ENCODE measurements at places on chromosomes 12 and 14.

DNA sequence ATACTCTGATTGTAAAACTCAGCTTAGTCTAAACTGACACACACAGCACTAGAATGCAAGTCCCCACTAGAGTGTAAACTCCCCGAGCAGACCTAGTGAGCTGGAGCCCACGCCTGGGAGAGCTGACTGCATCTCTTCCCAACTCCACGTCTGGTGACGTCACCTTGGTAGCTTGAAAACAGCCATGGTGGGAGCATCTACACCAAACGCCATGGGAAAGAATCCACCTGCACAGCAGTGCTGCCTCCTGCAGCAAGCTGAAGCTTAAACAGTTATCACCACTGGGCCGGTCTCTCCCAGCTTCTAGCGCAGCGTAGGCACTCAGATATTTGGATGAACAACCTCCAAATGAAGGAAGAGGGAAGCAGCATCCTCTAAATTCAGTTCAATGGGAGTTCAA is 4.3 kb upstream of the PAPLN start:
- DNase-seq: no peak

DNA sequence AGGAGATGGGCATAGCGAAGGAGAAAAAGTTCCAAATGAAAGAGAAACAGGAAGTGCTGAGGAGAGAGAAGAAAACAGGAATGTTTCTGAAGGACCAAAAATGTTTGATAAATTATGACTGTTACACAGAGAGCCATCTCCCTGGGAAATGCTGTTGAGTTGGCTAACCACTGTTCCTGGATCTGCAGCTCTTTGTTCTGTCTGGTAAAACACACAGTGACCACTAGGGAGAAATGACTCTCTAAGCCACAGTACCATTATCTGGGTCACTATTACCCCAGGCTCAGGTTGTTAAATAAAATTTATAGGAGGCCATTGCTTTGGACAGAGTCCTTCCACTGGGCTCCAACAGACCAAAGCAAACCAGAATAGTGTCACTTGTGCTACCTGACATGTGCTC is 219.3 kb downstream of the CRADD start:
- peak; percentile 12 for DNase-seq

- no peak for DNase-seq
Observed at GRCh38 chr12:21731144-21731543, 43.4 kb downstream of the KCNJ8 start.

DNA sequence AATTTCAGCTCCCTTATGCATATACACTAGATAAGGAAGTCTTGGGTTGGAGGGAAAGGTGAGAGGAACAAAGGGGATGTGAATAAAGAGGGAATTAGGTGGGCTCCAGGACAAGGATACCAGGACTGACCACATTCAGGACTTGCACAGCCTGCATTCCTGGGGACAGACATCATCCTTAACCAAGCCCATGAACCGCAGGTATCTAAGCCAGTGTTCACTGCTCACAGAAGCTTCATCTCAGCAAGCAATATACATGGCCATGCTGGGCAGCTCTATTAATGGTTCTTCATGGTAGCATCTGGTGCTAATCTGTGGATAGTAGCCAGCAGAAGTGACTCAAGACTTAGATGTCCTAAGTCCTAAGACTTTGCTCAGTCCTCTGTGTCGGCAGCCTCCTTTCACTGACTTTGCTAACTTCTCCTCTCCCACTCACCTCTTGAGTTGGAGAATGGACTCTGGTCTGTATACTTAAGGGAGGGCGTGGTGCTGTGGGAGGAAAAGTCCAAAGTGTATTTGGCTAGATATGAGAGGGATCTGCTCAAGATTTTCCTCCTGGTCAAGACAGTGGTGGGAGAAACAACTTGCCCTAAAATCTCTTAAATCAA is 136.1 kb downstream of the ASCL1 start:
- no peak for DNase-seq

DNA sequence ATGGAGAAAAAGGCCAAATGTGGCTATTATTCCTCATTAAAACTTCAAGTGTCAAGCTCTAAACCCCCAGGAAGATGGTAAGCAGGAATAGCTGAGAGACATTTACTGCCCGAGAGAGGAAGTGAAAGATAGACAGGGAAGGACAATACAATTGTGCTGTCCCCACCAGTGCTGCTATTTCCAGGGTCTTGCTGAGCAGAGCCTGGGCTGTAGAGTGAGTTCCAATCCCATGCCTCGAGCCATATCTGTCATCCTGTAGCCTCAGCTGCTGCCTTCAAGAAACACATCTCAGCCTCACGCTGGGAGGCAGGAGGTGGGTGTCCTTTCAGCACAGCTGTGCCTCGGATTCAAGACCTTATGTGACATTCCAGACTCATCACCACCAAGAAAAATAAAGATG is 114.0 kb downstream of the RPAP3 start:
- no peak for DNase-seq

DNA sequence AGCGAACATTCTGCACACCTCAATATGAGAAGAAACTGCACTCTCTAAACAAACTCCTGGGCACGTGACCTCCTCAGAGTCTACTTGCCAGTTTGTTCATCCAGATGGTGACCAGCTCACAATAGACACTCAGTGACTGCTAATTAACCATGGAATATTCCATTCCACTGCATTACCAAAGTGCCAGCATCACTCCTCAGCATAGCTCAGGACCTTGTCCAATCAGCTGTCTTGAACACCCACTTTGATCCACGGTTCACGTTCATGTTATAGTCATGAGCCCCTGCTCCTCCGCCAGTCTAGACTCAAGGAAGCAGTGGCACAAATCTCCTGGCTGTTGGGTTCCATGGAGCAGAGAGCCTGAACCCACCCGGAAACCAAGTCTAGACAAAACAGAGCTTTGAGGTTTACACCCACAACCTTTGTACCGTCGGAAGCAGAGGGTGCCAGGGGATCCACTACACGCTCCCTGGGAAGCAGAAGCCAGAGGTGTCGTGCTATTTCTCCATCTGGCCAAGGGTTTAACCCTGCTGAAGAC is 285.3 kb downstream of the ZFP36L1 start:
- DNase-seq: no peak

GRCh38 chr12:14540801-14541462 is 26.8 kb downstream of the PLBD1 start:
- no peak for DNase-seq

GRCh38 chr14:83977583-83977982 is 1552.4 kb upstream of the FLRT2 start:
- DNase-seq: no peak

GRCh38 chr12:56462565-56462964 is 5.8 kb upstream of the SPRYD4 start:
- no peak for DNase-seq

DNA sequence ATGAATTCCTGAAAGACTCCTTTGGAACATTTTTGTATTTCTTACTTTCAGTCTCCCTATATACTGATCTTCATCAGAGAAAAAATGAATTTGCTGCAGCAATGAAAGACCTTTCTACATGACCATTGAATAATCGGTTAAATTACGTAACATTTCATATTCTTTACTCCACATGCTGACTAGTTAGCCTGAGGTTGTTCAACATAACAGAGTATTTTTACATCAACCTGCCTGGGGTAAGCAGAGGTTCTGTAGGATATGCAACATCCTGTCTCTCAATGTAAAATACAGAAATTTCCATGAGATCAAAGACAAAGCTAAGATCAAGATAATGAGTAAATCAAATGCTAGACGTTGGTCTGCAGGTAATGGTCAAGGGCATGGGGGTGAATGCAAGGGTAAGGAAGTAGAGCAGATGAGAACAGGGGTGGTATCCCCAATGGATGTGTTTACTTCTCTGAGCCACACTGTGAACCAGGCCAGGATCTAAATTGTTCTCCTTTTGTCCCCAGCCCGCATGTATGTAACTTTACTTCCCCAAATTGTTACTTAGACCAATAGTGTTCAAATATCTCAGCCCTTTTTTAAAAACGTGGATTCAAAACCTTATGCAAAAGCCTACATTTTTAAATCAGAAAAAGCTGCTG is 45.4 kb downstream of the DUSP6 start:
- no peak for DNase-seq

GRCh38 chr14:93032421-93032936 is 83.2 kb downstream of the ITPK1 start:
- DNase-seq: peak; percentile 58

DNA sequence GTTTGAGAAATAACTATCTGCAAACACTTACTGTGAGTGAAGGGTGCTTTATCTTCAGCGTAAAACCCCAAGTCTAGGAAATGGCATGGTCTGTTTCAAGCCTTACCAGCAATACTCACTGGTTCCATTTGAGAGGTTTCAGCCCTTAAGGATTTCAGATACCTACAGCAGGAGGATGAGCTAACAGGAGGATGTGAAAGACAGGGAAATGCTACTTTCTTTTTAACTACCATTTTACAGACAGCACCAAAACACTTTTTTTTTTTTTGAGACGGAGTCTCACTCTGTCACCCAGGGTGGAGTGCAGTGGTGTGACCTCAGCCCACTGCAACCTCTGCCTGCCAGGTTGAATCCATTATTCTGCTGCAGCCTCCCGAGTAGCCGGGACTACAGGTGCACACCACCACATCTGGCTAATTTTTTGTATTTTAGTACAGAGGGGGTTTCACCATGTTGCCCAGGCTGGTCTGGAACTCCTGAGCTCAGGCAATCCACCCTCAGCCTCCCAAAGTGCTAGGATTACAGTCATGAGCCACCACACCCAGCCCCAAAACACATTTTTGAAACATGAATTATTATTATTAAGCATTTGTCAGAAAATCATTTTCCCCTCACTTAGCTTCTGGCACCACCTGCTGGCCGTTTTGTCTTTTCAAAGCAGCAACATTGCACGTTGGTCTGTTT is 4.6 kb downstream of the MTRFR start:
- peak; percentile 58 for DNase-seq

DNA sequence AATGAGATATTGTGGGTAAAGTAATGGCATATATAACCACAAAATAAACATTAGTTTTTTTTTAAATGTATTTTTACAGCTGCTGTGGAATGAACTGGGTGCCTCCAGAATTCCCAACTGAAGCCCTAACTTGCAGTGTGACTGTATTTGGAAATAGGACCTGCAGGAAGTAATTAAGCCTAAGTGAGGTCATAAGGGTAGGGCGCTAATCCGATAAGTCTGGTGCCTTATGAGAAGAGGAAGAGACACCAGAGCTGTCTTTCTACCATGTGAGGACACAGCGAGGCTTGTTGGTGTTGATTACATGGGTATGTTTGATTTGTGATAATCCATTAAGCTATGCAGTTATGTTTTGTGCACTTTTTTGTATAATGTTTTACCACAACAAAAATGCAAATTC is 136.8 kb downstream of the TPH2 start:
- DNase-seq: no peak

GRCh38 chr14:79856381-79856780 is 354.9 kb downstream of the DIO2 start:
- no peak for DNase-seq

DNA sequence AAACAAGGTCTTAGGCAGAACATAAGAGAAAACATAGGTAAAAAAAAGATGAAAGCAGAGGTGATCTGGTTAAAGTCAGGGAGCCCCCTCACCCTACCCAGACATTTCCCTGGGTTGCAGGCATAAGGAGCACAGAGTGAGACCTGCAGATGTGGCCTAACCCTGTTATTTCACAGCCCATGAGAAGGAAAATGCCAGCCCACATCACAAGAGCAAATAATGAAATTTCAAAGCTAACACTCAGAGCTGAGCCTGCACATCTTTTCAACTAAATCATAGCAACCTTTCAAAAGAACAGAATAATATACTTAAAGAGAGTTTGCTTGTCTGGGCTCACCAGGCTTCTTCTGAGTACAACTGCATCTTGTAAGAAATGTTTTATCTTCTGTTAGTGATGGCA is 295.4 kb downstream of the RPAP3 start:
- DNase-seq: no peak

DNA sequence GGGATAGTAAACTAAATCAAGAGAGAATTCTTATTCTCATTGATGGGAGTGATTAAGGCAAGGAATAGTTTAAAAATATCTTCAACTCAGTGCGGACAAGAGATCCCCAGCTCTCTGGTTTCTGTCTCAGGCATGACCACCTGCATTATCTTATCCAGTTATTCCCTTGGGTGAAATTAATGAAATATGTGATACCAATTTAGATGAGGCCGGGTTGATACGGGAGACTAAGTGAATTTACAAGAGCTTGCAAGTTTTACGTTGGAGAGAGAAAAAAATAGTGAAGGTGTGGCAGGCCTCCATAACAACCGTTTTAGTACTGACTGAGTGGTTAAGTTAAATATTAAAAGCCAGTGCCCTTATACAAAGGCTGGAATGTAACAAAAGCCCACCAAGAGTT is 61.1 kb upstream of the PLBD1 start:
- DNase-seq: no peak

DNA sequence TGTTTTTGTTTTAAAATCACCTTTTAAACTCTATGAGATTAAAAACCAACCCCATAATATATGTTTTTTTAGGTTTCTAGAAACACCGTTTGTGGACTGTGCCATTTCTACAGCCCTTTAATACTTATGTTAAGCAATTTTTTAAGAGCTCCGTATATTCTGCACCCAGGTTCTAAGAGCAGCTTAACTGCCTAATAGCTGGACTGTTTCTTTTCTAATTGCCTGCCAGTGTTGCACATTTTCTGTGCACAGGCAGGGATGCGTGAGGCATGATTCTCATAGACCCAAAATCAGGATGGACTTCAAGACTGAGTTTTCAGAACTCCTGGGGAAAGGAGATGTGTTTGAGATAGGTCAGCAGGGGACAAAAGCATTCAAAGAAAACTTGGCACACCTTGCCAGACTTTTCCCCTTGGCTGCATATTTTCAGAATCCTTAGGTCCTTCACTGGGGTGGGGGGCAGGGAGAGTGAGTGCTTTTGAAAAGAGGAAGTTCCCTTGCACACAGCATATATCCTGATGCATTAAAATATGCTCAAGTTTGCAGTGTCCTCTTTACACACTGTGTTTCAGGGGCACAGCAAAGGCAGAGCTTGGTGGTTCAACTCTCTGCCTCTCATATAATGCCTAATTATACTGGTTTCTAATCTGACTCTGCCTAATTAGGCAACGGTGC is 27.9 kb downstream of the TMEM30B start:
- no peak for DNase-seq

- DNase-seq: no peak
Observed at GRCh38 chr14:74557691-74558090, 54.3 kb downstream of the LTBP2 start.

GRCh38 chr12:52798671-52799504 is 3.0 kb upstream of the KRT3 start:
- DNase-seq: peak; percentile 25

GRCh38 chr12:62966990-62967506 is 32.1 kb upstream of the PPM1H start:
- DNase-seq: no peak

GRCh38 chr14:93319494-93319893 is 13.3 kb downstream of the BTBD7 start:
- no peak for DNase-seq
